Fibroblast of skin of back (primary cell): ENCODE measurements at places on chromosomes 5 and 9.
A peak's percentile ranks its signal among the peaks of the same experiment; 100 is the strongest.

DNA sequence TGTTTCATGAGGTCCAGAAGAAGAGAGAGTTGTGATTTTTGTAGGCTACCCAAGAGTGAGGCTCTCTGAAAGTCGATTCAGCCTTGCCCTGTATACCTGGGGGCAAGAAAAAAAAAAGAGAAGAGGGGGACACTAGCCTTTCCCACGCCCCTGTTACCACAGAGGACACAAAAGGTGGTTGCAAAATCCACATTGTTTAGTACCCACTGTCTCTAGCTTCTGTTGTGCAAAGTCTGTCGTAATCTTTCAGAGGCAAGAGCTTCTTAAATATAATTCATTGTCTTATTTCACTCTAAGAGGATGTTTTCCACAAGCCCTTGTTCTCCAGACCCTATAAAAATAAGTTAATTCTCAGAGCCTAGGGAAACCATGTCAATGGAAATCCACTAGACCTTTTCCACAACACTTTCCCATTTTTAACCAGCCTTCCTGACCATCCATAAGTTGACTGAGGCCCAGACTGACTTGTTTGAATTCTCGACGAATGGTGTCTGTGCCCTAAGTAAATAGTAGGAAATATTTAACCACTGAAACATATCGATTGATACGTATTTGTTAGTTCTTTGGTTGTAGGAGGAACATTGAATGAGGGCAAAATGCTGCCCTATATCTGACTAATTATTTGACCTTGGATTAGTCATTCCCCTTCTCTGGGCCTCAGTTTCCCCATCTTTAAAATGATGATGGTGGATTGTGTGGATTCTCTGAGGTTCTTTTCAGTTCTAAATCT is 182.7 kb downstream of the PAPPA start:
- no peak for DNase-seq

DNA sequence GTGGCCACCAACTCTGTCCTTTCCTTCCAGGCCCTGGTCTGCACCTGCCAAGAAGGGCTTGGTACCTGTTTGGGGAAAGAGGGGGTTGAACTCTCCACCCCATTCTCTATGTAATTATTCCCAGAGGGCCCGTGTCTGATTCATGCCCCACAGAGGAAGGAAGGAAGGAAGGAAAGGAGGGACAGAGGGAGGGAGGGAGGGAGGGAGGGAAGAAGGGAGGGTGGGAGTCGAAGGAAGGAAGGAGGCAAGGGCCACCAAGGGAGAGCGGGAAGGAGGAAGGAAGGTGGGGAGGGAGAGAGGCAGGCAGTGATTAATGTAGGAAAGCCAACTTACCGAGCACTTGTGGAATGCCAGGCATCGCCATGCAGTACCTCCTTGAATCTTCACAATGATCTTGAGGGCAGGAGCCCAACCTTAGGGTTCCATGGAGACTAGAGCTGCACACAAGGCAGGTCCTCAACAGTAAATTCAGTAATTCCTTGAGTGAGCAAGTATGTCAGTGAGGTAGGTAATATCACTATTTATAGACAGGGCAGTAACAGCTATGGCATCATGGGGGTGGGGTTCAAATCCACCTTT is 75.8 kb downstream of the FGF18 start:
- DNase-seq, result peak; percentile 44

- DNase-seq, result no peak
These were observed 90.3 kb upstream of the PTPN3 start for GRCh38 chr9:109588415-109588814.

DNA sequence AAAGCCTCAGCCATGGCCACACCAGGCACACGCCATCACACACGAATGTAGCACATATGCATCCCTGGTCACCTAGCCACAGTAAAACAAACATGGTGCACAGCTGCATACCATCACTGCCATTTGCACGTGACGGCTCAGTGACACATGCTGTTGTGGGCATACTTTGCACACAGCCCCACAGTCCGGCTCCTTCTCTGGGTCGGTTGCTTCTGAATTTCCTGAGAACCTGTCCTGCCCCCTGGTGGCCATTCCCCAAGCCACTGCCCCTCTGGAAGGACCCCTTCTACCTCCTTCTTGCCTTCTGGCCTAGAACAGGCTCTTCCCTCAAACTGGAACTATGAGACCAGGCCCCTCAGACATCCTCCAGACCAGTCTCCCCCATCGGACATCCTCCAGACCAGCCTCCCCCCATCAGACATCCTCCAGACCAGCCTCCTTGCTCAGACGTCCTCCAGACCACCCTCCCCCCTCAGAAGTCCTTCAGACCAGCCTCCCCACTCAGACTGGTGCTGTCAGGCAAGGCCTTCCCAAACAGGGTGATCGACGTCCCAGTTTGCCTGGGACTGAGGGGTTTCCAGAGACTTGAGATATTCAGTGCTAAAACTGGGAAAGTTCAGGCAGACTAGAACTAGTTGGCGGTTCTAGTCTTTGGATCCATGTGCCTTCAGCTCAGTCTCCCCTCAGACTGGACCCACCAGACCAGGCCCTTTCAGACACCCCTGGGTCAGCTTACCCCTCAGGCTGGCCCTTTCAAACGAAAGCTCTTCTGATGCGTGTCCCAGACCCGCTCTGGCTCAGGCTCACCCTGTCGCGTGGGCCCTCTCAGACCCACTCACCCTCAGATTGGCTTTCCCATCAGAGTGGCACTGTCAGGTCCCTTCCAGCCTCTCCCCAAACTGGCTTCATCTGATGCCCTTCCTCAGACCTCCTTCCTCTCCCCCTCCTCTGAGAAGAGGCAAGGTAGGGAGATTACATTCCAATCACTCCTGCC is 24.3 kb upstream of the ENHO start:
- DNase-seq, result peak; percentile 77

- DNase-seq, result no peak
These were observed 112.5 kb upstream of the SELENOP start for GRCh38 chr5:42924226-42924625.

GRCh38 chr9:135554718-135555117 is 6.8 kb upstream of the PAEP start:
- DNase-seq, result no peak

- no peak for DNase-seq
These were observed 276.2 kb downstream of the HSPA4 start for GRCh38 chr5:133327946-133328401.

GRCh38 chr9:21935631-21936030 is 58.6 kb downstream of the CDKN2A start:
- no peak for DNase-seq

DNA sequence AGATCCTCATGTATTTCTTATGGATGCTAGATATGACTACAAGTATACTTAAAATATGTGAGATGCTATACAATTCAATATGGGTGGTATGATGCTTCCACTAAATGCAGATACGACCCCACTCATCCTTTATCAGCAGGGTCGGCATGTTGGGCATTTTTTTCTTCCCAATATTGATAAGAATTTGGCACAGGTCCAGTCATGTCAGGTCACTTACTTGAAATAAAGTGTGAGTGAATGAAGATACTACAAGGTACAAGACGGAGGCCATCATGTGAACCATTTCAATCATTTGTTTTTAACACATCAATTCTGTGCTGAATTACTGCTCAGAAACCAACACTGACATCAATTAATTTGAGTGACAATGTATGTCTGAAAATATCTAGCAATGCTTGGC is 146.9 kb upstream of the GNA14 start:
- no peak for DNase-seq

DNA sequence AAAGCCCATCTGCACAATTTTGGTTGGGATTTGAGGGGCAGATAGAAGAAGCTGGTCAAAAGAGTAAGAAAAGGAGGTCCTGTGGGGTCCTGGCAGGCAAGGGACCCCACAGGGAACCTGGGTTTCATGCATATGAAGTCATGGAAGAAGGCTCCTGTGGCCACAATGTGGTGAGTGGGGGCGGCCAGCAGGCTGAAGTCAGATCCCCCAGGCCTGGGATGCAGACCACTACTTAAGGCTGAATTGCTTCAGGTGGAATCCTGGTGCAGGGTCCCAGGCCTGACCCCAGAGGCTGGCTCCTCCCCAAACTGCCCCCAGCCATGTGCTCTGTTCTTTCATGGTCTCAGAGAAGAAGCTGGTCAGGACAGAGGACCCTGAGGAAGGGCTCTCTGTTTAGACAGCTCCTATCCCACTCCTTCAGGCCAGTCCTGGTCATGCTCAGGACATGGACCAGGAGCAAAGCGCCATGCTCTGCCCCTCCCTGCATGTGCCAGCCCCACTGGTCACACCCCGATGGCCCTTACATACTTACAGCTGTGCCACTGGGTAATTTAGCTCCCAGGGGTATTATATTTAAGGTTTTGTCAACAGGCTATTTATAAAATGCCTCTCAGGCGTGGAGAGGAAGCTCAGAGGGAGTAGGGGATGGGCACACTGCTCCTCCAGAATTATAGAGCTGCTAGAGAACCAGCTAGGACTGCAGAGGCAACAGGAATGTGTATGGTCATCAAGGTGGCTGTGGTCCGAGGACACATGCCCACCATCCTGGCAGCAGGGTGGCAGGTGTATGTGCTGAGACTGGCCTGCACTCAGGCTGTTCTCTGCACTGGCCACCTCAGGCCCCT is 33.4 kb downstream of the C5orf15 start:
- no peak for DNase-seq

DNA sequence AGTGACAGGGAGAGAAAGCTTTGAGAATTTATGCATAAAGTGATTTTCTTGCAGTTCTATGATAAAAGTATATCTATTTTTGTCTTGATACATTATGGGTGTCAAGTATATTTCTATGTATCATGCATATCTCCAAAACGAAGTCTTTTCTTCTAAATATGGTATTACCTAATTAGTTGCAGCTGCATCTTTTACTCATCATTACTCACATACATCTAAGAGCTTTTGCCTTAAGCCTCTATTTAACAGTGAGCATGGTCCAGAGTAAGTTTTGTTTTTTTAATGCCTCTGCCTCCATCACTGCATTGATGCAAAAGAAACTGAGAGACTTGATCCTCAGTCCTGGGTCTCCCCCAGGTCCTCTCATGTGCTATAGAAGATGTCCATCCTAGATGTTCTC is 40.0 kb upstream of the SMC5 start:
- DNase-seq, result peak; percentile 78

DNA sequence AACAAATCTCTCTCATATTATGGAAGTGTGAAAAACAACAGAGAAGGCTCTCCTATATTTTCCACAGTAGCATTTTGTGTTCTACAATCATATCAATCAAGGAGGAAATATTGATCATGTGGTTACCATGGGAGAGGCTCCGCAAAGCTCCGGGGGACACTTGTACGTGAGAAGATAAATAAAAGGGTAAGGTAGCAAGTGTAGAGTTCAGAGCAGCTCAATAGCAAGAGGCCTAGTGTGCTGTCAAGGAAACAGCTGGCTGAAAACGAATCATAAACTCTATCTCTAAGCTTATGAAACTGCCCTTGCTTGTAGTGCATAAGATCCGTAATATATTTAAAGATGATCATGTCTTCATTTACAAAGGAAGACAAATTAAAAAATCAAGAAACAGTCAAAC is 57.5 kb downstream of the CDH18 start:
- DNase-seq, result no peak

- DNase-seq, result peak; percentile 100
These were observed at the start of gene ZBTB5 for GRCh38 chr9:37465249-37466036. ZBTB5 (minus strand) TSS chr9:37465450; CDS start chr9:37442551, 22,899 bp downstream.

DNA sequence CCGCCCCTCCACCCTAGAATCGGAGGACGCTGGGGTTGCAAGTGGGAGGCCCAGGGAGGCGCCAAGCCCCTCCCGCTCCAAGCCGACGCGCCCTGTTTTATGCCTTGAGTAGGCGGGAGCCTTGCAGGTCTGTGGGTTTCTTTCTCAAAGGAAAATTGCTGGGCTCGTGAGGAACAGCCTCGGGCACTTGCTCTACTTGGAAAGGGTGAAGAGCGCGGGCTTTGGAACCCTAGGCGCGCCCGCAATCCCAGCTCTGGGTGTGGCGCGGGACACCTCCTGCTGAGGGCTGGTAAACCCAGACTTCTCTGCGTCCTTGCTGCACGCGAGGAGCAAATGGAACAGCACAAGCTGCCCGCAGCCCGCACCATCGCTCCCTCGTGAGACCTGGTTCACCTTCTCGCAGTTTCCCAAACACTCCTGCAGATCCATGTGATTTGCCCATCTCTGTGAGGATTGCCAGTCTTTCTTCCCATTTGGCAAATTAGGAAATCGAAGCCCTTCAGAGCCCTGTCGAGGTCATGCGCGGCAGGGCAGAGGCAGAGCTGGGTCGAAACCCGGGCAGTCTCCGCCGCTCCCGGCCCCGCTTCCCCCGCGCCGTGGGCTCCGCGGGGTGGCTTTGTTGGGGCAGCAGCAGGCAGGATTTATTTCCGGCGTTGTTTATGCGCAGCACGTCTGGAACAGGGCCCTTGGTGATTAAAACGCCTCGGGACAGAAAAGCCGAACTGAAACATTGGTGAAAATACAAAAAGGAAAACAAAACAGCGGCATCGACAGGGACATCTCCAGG is 98.4 kb upstream of the CPLX2 start:
- DNase-seq, result no peak

DNA sequence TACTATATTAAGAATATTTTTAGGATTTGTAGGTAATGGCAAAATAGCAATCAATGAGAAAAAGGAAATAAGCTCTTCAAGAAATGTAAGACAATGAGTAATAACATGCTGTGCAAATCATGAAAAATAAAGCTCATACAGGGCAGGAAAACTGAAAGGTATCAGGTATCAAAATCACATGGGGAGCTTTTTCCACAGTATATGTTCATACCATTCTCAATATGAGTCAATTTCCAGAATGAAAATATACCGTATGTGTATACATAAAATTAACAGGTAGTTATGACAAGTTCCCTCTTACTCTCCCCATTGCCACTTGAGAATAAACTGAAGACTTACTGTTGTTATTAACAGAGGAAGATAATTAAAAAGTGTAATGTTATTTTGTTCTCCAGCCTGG is 35.9 kb downstream of the EFCAB9 start:
- DNase-seq, result no peak

- no peak for DNase-seq
These were observed 23.7 kb upstream of the CTNNAL1 start for GRCh38 chr9:109036744-109037680.

- no peak for DNase-seq
These were observed 53.2 kb downstream of the ENC1 start for GRCh38 chr5:74587300-74587699.

DNA sequence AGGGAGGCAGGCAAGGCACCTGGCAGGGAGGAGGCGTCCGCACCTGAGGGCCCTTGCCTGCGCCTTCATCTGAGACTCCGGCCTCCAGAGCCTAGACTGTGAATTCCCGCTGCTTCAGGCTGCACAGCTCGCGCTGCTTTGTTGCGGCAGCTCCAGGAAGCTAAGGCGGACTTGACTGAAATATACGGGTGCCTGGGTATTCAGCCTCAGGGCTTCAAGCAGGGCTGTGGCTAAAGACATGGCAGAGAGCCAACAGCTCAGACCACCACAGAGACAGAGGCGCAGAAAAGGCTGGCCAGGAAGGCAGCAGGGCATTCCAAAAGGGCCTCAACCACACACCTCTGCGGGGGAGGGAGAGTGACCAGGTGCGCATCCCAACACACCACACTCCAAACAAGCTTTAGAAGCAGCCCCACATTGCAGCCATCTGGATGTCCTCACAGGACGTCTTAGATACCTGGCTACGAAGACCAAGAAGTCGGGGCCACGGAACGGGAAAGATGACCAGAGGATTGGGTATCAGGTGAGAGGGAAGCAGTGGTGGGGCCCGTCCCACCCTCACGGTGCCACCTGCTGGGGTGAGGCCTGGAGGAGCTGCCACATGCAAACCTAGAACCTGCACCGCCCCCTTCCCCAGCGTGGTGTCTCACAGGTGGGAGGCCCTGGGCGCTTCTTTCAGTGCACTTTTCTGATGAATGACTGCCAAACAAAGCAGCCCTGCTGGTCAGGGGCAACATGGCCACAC is 1.7 kb upstream of the DPH7 start:
- no peak for DNase-seq
